ENCODE measurements at places on chromosomes 11 and 22.

DNA sequence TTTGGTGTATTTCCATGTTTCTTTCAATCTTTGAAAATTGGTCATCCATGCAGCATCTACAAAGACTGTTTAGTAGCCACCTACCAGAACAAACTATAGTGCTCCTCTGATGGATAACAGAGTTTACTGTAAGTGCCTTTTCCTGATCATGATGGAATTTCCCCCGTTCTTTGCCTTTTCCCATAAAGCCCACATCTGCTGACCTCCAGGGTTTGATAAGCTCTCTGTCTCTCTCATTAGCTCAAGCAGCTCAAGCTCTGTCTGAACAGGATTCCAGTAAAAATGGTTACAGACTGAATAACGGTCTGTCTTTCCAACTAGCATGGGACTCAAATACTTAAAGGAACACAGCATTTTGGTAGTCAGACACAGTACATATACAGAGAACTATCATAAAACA lies 308.4 kb upstream of the SORL1-AS1 start:
- DNase-seq = no peak

- DNase-seq = no peak
Observed at GRCh38 chr11:14110629-14111028, 148.1 kb downstream of the SPON1 start.

- no peak for DNase-seq
Observed at GRCh38 chr11:48036011-48036410, 55.7 kb downstream of the PTPRJ start.

DNA sequence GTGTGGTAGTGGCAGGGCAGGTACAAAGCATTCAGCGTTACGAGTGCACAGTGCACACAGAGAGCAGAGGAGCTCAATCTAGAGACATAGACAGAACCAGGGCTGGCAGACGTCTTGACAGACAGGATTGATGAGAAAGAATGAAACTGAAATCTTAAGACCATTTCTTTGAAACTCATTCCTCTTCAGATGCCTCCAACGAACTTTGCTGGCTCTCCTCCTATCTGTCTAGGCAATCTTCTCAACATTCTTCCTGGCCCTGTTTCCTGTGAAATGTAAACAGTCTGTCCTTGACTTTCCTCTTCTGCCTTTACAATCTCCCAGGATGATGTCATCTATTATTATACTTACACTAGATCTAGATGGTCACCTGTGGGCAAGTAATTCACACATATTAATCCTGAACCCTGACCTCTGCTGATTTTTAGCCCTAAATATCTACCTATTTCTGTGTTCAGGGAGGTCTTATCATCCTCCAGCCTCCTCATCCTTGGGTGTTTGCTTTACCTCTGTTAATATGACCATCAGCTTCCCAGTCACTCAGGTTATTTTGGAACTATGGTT lies 119.5 kb downstream of the ENTHD1 start:
- DNase-seq = no peak

DNA sequence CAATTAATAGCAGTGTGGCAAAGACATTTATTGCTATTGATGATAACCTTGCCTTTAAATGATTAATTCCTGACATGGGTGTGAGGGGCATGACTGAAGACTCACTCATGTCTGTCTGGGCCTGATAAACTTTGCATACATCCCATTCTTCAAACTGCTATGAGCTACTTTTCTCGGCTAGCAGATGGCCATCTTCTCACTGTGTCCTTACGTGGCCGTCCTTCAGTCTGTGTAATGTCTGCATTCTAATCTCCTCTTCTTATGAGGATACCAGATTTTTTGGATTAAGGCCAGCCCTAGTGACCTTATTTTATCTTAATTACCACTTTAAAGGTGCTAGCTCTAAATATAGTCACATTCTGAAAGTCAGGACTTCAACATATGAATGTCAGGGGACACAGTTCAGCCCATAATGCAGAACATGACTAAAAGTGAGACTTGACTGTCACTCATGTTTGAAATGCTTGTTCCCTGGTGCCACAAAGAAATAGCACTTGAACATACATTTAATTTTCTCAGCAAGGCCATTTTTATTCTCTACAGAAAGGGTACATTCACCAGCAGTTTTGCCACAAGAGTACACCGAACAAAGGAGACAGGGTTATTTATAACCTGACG lies 32.3 kb downstream of the OR10A6 start:
- no peak for DNase-seq

DNA sequence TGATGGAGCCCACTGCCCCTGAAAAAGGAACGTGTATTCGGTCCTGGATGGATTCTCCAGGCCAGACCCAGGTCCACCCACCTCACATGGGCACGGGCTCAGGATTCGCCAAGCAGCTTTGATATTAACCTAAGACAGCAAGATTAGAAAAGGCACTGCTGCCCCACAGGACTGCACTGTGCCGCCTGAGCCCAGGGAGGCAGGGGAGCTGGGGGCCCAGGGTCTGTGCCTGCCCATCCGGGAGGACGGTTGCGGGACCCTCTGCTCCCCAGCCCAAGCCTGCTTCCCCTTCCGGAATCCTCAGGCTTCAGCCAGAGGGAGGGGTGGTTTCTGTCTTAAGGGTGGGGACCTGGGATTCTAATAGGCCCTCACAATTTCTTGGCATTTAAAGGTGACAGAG lies 13.5 kb upstream of the VSIG10L2 start:
- no peak for DNase-seq
